Stimulated activated CD8-positive, alpha-beta memory T cell treated with anti-CD3 and anti-CD28 coated beads, Interleukin-15, amount 100 ng/mL, for 48 hours (primary cell): ENCODE measurements at places on chromosomes 2 and 18.

GRCh38 chr2:170434900-170435621, 257.1 kb downstream of the MYO3B start:
- no peak for DNase-seq

DNA sequence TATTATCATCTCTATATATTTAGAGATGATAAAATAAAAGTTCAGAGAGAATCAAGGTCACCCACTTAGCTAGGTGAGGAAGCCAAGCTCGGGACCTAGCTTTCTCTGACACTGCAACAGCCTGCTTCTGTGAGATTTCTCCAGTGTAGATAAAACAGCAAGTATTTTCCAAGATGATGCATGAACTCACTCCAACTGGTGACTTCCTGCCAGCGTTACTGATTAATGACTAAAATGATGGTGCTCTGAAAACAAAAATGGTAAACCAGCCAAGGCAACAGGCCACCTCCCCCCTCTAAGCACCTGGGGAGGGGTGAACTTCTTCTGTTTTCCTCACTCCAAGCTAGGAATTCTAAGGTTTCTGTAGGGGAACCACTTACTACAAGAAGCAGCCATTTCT, 510.2 kb upstream of the ID2 start:
- no peak for DNase-seq

DNA sequence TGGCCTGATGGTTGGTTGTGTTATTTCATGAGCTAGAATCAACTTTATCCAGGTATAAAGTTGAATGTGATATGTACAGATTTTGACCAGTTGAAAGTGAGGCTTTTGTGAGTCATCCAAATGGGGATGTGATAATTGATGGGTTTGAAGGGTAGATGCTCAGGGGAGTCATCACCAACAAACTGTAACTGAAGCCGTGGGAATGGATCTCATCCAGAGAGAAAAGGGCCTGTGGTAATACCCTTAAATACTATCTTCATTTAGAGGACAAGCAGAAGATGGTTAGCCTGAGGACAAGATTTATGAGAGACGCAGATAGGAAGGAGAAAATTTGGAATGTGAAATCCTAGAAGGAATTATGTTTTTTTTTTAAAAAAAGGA, 90.5 kb upstream of the MYO3B start:
- no peak for DNase-seq

GRCh38 chr2:23393722-23394121, 8.7 kb downstream of the KLHL29 start:
- DNase-seq: no peak

GRCh38 chr18:55861266-55861665, 273.3 kb upstream of the TCF4 start:
- no peak for DNase-seq

GRCh38 chr2:197978971-197979370, 174.6 kb downstream of the PLCL1 start:
- no peak for DNase-seq

DNA sequence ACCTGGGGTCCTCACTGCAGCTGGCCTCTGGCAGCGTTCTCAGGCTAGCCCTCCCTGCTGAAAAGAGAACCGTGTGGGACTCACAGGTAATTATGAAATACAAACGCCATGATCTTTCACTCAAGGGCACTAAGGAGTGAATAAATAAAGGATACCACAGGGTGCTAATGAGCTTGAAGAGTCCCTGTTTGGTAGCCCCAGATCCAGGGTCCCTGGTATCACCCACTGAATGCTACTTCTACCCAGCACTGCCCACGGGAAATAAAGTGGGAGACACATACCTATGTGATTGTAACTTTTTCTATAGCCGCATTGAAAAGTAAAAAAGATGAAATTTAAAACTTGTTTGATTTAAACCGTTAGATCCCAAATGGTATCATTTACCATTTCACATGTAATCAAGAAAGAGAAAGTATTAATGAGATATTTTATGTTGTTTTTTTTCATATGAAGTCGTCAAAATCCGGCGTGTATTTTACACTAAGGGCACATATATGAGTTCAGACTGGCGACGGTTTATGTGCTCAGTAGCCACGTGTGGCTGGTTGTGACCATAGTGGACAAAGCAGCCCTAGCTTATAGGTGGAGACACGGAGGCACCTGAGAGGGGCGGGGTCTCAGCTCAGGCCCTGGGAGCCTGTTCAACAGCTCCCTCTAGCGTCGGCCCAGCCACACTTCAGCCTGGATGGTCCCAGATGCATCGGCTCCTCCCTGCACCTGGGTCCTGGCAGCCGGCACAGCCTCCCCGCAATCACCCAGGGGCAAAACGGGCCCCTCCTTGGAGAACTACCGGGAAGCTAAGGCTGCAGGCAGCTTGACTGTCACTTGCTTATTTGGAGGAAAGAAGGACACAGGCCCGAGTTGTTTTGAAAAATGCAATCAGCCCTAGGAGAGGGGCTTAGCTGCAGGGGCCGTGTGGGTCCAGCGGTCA, 39.2 kb downstream of the ODC1 start:
- peak; percentile 75 for DNase-seq

GRCh38 chr18:57445488-57446319, 10.5 kb downstream of the ONECUT2 start:
- no peak for DNase-seq

DNA sequence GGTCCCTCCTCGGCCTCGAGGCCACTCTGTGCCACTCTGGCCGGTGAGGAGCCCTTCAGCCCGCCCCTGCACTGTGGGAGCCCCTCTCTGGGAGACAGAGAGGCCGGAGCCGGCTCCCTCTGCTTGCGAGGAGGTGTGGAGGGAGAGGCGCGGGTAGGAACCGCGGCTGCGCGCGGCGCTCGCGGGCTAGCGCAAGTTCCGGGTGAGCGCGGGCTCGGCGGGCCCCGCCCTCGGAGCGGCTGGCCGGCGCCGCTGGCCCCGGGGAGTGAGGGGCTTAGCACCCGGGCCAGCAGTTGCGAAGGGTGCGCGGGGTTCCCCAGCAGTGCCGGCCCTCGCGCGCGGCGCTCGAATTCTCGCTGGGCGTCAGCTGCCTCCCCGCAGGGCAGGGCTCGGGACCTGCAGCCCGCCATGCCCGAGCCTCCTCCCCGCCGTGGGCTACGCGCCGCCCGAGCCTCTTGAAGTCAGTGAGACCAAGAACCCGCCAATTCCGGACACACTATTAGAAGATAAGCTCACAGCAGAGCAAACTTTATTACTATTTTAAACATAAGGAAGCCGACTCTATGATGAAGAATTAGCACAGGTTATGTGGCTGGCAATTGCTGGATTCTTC, 825.8 kb upstream of the FANCL start:
- no peak for DNase-seq

DNA sequence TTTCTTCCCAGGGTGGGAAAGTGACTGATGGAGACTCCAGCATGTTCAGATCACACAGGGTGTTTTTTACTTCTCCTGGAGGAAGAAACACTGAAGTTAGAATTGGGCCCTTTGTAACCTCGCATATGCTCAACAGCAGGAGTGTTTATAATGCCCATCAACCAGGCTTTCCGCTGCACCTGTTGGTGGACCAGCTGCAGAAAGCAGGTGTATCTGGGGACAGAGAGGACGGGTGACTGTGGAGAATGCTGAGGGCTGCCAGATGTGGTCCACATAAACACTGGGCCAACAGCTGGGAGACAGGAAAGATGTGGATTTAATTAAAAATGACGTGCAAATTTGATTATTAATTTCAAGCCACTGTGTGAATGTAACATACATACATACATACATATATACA, 335.5 kb upstream of the SPRED2 start:
- no peak for DNase-seq
